Activated T-helper 1 cell treated with anti-CD3 and anti-CD28 coated beads, Interleukin-2, amount 50 U/mL, for 16 hours (primary cell): ENCODE measurements at places on chromosomes 4 and X.

- no peak for DNase-seq
These were observed 3.5 kb downstream of the ADH6 start for GRCh38 chr4:99215521-99215920.

DNA sequence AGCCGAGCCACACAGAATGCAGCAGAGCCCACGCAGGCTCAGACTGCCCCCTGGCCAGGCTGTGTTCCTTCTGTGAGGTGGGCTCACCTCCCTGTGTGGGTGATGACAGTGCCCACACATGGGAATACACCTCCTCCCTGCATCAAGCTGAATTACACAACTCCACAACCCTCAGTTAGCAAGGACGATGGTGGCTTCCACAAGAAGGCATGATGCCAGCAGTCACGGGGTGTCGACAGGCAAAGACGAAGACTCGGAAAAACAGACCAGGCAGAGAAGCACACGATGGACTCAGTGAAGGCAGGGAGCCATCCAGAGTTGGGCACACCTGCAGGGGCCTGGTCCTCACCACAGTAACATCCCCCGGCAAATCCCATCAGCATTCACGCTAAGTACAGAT, 12.1 kb downstream of the LETM1 start:
- DNase-seq = no peak

DNA sequence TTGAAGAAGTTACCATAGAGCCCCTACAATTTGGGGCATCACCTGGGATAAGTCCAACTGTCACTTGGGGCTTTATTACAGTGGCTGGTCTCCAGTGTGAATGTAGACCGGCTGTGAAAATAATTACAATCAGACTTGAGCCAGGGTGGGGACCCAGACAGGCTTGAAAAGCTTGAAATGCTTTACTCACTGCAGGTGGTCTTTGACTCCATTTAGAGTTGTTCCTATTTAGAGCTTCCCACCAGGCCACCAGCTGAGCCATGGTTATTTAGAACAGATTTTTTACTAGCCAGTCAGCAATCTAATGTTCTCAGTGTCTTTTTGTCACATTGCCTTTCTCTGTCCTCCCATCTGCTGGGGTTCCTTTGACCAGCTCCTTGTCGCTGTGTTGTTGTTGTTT, 5.7 kb downstream of the ARHGAP10 start:
- no peak for DNase-seq

DNA sequence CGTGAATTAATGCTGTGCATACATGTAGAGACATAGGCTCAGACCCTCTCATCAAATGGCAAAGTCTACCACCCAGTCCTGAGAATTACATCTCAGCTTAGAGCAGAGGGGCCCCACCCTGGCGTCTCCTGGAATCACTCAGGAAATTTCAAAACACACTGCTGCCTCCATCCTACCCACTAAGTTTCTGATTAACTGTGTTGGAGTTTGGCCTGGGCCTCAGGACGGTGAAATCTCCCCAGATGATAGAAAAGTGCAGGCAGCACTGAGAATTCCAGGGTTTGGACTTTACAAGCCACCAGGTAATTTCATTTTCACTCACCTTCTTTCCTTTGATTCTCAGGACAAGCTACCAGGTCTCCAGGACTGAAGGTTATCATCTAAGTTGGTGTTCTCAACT, 3.3 kb upstream of the FAM9C start:
- DNase-seq = no peak
